ENCODE measurements at places on chromosomes 7 and 10.

GRCh38 chr7:29556405-29557195, 7.0 kb upstream of the PRR15 start:
- no peak for DNase-seq

- no peak for DNase-seq
Observed at GRCh38 chr10:128217136-128217535, 90.9 kb upstream of the MKI67 start.

DNA sequence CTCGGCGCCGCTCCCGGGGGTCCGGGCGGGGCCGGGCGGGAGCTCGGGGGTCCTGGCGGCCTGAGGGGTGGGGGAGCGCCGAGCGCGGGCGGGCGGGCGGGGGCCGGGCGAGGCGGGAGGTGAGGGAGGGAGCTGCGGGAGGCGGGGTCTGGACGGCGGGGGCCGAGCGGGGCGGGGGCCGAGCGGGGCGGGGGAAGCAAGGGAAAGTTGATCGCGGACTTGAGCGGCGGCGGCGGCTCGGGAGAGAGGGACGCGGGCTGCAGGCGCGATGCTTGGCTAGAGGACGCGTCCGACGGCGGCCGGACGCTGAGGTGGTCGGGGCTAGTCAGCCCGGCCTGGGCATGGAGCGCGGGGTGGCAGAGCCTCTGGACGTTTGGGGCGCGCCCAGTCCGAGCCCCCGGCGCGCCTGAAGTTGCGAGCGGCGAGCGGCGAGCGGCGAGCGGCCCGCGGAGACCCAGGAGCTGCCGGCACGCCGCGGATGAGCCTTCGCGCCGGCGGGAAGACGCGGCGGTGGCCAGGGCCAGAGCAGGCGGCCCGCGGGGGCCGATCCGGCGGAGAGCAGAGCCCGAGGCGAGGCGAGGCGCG, at the start of gene CDH23:
Gene CDH23, plus strand, starts transcription at position 210 of the 585 bp plus-strand sequence. CDS start 42,912 bp downstream, outside the sequence.
- no peak for DNase-seq

- no peak for DNase-seq
Observed at GRCh38 chr7:114653364-114654088, 238.9 kb downstream of the FOXP2 start.

- DNase-seq, result no peak
Observed at GRCh38 chr10:79559726-79560125, 481 bp downstream of the SFTPA2 start.

DNA sequence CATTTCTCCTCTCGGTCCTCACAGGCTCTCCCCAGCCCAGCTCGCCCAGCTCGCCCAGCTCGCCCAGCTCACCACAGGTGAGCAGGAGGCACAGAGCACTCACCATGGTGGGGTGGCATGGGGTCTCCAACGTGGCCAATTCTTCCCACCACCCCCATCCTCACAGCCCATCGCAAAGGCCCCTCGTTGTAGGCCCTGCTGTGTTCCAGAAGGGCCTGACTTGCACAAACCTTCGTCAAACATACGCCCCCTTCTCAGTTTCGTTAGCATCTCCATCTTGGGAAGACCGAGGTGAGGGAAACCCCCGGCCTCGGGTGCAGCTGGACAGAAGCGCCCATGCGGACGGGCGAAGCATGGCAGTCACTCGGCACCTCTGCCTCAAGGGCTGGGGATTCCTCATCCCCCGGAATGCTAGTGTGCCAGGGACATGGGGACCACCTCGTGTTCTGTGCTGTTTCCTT, 304.6 kb downstream of the TNS3 start:
- DNase-seq, result no peak

DNA sequence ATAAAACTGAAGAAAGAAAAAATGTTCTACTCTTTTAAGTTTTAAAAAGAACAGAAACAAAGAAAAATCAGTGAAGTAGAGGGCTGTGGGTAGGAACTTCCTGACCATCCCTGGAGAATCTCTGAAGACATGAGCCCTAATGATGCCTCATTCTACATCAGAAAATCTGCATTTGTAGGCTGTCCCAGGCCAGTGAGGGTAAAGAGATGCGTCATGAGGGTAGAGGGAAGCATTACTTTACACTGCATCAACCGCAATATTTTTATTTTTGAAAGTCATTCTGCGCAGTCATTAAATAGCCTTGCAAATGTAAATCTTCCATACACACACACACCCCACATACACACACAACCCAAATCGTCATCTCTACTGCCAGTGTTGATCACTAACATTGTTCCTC, 82.1 kb upstream of the CABCOCO1 start:
- no peak for DNase-seq

GRCh38 chr10:133453516-133454203, at the start of gene SCART1:
Gene SCART1 (plus strand): TSS chr10:133453945. CDS start chr10:133453998, 53 bp downstream.
- no peak for DNase-seq

- no peak for DNase-seq
Observed at GRCh38 chr7:117389871-117390270, 37.4 kb downstream of the ASZ1 start.

DNA sequence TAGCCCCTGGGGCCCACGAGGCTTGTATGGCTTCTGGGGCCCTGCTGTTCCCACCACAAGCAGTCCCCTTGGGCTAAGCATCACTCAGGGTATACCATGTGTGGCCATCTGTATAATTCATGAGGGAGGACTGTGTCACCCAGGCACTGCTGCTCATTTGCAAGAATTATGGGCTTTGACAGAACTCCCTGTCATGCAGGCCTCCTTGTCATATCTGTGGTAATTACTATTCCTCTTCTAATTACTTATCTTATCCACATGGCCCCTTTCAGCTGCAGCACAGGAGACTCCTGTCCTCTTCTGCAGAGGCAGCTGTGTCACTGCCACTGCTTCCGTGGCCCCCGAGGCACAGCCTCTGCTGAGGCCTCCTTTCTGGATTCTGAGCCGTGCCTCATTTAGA, 46.3 kb downstream of the LRMDA start:
- no peak for DNase-seq
